ENCODE measurements at places on chromosomes 6 and 20.

DNA sequence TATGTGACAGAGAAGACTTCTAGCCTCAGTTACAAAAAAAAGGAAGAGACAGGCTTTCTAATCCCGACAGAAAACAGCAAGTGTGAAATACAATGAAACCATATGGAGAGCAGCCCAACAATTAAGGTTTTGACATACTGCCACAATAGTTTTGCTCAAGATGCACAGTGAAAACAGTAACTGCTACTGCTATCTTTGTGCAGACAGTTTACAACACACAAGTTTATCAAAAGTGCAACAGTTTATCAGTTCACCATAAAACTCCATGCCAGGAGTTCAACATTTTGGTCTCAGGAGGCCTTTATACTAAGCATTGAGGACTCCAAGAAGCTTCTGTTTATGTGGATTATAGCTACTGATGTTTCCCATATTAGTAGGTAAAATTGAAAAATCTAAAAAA lies 37.6 kb downstream of the GOPC start:
- DNase-seq: no peak

GRCh38 chr6:126054258-126054702 lies 67.9 kb downstream of the TRMT11 start:
- no peak for DNase-seq

- peak; percentile 48 for DNase-seq
Observed at GRCh38 chr6:45419571-45420082, 41.9 kb upstream of the SUPT3H start.

DNA sequence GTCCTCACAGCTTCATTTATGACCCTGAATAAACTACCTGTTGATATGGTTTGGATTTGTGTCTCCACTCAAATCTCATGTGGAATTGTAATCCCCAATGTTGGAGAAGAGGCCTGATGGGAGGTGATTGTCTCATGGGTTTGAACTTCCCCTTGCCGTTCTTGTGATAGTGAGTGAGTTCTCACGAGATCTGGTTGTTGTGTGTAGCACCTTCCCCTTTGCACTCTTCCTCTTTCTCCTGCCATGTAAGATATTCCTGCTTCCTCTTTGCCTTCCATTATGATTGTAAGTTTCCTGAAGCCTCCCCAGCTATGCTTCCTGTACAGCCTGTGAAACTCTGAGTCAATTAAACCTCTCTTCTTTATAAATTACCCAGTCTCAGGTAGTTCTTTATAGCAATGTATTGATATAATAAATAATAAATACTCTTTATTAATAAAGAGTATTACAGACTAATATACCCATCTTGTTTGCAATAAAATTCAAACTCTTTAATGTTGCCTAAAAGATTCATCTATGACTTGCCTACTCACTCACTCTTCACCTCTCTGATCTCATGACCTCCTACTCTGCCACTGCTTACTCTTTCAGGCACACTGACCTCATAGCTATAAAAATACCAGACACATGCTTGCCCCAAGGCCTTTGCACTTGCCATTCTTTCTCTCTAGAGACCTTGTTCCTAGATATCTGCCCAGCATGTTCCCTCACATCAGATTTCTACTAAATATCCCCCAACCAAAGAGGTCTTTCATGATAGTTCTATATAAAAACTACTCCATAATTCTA lies 256.4 kb upstream of the MARCKS start:
- DNase-seq: no peak

- DNase-seq: no peak
Observed at GRCh38 chr6:19811397-19812079, 25.6 kb upstream of the ID4 start.

DNA sequence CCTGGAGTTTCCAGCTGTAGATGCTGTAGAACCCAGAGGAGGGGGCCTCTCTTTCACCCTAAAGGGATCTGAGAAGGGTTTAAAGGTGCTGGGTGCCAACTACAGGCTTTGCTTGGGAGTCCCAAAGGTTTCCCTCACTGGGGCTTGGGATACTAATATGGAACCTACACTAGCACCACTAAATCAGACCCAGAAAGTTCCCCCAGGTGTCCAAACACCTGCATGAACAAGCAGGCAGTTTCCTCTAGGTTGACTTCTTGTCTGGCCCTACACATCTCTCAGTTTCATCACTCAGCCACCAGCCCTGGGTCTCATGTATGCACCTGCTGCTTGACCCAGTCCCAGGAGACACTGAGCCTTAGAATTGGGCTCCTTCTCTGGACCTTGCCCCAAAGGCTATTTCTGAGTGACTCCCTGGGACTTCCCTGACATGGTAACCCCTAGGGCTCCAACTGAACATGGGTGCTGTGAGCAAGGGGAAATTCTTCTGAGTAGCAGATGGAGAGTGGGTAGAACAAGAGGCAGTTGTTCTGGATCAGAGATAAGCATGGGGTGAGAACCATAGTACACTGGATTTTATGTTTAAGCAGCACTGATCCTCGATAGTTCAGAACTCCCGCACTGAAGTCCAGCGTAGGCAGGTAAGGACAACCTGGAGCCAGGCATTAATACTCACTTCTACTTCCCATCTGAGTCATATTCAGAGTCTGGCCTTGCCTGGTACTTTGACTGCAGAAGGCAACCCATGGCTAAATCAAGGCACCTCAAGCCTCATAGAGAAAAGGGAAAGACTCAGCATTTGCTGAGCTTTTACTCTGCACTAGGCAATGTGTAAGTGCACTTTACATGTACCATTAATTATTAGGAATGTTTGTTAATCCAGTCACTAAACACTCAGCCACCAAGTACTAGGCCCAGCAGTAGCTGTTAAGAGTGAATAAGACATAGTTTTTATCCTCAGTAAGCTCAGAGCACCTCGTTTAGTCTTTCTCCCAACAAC lies 16.8 kb downstream of the BCL2L1 start:
- DNase-seq: no peak

GRCh38 chr6:43658161-43658560 lies 13.3 kb downstream of the RSPH9 start:
- DNase-seq: no peak

DNA sequence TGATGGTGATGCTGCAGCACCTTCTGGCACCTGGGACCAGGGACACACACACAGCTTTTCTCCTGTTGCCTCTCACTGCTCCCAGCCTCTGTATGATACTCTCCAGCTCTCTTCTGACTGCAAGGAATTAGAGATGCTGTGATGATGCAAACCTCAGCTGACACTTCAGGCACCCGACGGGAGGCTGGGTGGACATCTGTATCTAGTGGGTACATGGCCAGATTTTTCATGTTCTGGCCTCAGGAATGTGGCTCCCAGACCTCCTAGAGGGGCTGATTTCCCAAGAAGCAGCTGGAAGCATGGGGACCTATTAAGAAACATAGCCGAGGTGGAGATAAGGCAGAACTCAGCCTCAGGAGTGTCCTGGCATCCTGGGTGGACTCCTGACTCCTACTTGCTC lies 6.8 kb upstream of the EPB41L1 start:
- DNase-seq: no peak

DNA sequence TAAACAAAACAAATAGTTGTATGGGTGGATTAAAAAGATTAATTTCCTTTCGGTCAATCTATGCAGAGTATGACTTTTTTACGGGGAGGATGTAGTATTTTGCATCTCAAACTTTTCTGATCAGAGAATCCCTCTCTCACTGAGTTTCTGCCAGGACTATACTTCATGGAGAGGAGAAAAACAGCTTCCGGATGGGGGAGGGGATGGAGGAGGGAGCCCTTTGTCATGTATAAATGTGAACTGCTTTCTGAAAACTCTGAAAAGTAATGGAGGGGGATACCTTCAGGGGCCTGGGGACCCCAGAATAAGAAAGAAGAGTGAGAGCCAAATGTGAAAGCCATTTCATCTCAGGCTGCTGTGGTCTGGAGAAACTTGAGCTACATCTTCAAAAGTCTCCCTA lies 173.1 kb upstream of the KCNK16 start:
- DNase-seq: no peak
